Stimulated activated CD4-positive, alpha-beta T cell treated with anti-CD3 and anti-CD28 coated beads, Interleukin-15, amount 100 ng/mL, for 1 hour (primary cell): ENCODE measurements at places on chromosomes 12 and 14.

DNA sequence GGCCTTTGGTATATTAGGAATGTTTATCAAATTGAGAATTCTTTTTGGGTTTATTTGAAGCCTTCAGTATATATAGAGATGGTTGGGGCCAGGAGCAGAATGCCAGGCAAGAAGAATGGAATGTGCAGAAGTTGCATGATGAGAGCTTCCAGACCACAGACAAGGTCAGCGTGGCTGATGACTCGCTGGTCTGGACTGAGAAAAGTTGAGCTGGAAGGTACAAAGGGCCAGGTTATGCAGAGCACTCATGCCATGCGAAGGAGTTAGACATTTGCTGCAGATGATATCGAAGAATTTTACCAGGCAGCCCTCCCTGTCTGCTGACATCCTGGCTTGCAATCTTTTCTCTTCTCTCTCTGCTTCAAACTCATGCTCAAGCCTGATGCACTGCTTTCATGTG, 196.2 kb upstream of the ARHGAP5 start:
- DNase-seq, result no peak

- DNase-seq, result no peak
Measured at GRCh38 chr12:80293759-80294158, 150.3 kb upstream of the PTPRQ start.

DNA sequence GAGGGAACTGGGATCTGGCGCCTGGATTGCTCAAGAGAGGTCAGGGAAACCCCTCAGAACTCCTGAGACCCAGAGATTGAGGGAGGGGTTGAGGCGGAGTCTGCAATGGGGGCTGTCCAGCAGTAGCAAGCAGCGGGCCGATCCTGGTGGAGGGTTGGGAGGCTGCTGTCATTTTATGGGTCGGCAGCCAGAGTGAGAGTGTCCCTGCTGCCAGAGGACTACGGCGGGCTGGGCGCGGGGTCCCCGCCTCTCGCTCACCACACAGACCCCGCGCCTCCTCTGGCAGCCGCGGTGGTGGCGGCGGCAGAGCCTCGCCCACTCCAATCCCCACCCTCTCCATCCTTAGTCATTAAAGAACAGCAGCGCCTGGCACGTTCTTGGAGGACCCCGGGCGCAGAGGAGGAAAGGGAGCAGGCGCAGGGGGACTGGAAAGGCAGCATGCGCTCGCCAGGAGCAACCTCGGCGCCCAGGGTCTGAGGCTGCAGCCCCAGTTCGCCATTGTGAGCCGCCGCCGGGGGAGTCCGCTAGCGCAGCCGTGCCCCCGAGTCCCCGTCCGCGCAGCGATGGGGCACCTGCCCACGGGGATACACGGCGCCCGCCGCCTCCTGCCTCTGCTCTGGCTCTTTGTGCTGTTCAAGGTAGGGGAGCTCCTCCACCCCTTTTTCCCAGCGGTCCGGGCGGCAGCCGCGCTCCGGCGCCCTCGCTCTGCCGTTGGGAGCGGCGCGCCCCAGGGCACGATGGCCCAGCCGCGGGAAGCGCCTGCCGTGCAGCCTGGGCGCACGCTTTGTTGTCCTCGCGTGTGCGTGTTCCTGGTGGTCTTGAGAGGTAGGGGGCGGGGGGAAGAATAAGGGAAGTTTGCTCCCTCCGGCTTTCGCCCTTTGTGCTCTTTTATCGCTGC, at the start of gene PTPRO:
TSS of gene PTPRO (plus strand) at position 345 of the 898 bp plus-strand sequence.
- DNase-seq, result no peak

DNA sequence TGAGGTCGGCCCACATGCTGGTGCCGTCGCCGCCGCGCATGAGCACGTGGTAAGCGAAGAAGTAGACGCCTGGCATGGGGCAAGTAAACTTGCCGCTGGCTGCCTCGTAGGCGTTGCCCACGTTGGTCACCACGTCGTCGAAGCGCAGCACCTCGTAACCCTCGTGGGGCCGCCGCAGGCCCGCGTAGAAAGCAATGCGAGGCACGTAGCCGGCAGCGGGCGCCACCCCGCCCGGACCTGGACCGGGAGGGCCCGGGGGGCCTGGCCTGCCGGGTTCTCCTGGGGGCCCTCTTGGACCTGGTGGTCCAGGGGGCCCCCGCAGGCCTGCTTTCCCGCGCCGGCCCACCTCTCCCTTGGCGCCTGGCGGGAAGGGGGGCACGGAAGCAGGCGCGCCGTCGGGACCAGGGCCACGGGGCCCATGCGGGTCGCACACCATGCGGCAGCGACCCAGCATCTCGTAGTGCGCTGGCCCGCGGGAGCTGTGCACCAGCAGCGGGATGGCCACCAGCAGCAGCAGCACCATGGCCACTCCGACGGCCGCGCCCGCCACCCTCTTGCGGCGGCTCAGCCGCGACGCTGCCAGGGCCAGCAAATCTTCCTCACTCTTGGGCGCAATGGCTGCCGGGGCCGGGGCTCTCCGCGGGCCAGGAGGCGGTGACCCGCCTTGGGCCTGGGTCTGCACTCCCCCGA, 888 bp downstream of the C1QL4 start:
- no peak for DNase-seq

GRCh38 chr12:41140117-41140516, 48.0 kb upstream of the PDZRN4 start:
- DNase-seq, result no peak

GRCh38 chr12:53670971-53671370, 4.9 kb downstream of the ATP5MC2 start:
- DNase-seq, result no peak

- no peak for DNase-seq
Measured at GRCh38 chr12:116087962-116088361, 189.5 kb downstream of the MED13L start.

- DNase-seq, result no peak
Measured at GRCh38 chr14:90544971-90545370, 148.1 kb downstream of the CALM1 start.

GRCh38 chr12:1873531-1874510, 44.6 kb downstream of the CACNA2D4 start:
- DNase-seq, result no peak

- no peak for DNase-seq
Measured at GRCh38 chr14:101704140-101704539, 57.4 kb upstream of the PPP2R5C start.

- DNase-seq, result no peak
Measured at GRCh38 chr14:22560662-22561365, 28.2 kb downstream of the DAD1 start.

DNA sequence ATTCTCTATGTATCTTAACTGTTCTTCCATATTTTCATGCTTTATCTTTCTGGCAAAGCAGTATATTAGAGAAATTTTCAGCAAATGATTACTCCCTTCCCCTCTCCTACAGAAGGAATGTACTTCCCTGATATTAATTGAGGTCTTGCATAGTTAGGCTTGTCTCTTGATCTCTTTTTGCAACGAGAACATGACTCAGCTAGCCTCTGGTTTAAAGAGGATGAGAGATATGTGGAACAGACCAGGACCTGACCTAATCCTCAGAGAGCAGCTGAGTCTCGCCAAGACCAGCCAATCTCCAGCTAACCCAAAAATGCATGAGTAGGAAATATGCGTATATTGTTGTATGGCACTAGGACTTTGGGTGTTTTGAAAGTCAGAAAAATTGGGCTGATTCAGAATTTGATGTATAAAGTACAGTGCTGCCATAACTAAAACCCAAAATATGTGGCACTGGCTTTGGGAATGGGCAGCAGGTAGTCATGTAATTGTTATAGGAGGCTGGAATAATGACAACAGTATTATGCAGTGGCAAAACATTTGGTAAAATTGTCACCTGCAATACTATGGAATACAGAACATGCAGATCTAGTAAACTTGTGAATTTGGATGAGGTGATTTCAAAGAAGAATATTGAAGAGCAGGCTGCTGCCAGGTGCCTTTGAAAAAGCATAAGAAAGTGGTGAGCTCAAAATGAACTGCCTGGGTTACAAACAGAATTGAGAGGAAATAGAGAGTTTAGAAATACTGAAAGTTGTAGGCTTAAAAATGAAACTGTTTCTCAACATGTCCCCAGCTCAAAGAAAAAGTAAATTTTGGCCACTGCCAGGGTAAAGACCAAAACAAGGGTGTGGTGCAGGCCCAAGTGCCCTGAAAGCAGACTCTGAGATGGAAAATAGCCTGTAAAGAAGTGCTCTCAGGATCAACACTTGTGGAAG, 9.3 kb upstream of the USP15 start:
- no peak for DNase-seq

DNA sequence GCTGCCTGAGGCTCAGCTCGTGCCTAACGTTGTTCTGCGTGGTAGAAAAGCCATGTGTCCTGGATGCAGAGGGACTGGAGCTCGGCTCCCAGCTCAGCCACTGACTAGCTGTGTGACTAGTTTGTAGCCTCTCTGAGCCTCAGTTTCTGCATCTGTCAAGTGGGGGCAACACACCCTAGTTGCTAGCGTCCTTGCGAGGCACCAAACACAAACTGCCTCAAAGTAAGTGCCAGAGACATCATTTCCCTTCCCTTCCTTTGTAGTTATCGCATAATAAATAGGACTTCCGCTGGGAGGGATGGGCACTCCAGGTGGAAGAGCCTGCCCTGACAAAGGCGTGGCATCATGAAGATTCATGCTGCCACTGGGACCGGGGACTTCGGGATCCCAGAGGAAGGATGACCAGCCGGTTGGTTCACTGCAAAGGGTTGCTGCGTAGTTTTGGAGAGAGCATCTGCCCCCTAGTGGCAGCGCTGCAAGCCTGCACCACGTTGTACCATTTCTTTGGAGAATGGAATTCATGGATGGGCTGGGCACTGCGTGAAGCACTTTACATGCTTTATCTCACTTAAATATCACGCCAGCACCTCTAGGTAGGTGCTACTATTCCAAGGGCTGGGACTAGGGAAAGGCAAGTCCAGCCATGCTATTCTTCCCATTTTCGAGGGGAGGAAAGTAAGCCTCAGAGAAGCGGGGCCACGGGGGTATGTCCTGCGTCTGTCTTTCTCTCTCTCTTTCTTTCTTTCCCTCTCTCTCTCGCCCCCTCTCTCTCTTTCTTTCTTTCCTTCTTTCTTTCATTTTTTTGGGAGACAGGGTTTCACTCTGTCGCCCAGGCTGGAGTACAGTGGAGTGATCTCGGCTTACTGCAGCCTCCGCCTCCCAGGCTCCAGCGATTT, 4.6 kb downstream of the CCDC197 start:
- peak; percentile 16 for DNase-seq

DNA sequence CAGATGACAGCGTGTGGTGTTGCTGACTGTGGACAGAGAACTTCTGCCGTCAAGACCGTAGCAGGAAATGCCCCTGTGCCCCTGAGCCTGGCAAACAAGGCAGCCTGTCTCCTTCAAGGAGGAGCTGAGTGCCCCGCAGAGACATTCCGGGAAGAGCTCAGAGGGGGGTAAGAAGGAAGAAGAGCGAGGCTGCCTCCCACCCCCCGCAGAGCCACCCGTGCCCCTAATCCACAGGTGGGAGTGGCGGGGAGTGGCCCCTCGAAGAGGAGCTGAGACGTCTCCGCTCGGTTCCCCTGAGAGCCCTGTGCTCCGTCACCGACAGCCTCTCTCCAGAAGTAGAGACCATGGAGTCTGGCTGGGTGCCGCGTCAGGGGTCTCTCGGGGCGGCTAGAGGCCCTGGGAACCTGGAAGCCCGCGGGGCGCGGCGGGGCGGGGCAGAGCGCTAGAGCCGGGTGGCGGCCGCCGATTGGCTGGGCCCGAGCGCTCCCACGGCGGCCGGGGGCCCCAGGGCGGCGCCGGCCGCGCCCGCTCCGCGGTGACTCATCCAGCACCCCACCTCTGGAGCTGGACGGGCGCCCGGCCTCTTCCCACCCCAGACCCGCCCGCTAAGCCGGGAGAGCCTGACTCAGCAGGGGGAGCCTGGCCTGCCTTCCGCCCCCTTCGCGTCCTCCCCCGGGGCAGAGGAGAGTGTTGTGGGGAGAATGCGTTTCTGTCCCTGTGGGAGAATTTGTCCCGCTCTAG, 25.2 kb upstream of the KRT78 start:
- peak; percentile 25 for DNase-seq

DNA sequence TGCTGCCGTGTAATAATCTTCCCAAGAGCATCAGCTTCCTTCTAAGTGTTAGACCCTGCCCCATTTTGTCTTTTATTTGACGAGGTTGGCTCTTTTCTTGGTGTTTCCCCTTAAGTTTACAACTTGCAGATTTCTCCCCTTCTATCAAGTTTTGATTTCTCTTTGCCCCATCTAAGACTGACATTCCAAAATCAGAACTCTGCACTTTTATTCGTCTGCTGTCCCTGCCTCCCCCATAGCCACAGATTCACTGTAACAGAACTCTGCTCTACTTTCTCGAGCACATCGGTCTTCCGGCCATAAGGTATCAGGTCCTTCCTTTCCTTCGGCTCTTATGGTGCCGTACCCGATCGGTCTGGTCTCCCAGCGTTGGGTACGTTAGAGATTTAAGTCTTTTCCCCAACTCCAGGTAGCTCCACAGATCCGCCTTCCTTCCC, 563 bp downstream of the DCP1B start:
- DNase-seq, result no peak

- no peak for DNase-seq
Measured at GRCh38 chr12:28618171-28618570, 427.9 kb downstream of the CCDC91 start.

GRCh38 chr14:69683971-69684370, 72.6 kb downstream of the SUSD6 start:
- no peak for DNase-seq

- DNase-seq, result no peak
Measured at GRCh38 chr12:83630526-83630925, 943.8 kb downstream of the TMTC2 start.

- DNase-seq, result no peak
Measured at GRCh38 chr14:95026851-95027463, 130.4 kb downstream of the DICER1 start.

DNA sequence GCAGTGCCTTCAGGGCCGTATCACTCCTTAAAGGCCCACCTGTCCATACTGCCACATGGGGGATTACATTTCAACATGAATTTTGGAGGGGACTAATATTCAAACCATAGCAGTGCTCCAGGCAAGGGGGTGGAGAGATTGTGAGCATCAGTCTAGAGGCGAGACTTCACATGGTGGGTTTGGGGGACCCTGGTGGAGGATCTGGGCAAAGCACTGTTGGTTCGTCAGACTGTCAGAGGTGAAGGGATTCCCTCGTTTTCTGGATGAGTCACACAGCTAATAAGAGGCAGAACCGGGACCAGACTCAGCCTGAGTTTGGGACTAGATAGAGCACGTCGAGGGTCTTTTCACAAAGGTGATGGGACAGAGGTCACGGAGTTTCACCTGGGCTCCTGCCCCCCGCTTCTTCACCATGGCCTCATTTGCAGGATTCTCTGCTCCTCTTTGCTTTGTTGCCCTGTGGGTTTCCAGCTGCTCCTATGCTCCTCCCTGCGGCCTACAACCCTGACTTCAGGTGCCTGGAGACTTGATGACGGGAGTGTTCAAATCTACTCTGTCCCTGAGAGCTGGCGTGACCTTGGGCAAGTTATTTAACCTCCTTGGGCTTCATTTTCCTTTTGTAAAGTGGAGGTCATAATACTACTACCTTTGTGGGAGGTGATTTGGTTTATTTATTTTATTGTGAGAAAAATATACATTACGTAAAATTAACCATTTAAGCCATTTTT, 41.5 kb downstream of the TEAD4 start:
- DNase-seq, result no peak

GRCh38 chr14:79242666-79243065, 968.6 kb downstream of the DIO2 start:
- DNase-seq, result no peak

- DNase-seq, result no peak
Measured at GRCh38 chr14:104776961-104777807, 18.4 kb downstream of the AKT1 start.

- no peak for DNase-seq
Measured at GRCh38 chr12:13205809-13206559, 9.5 kb downstream of the EMP1 start.

GRCh38 chr12:63416788-63417187, 251.5 kb downstream of the DPY19L2 start:
- no peak for DNase-seq

- peak; percentile 39 for DNase-seq
Measured at GRCh38 chr12:1634590-1635191, 5.7 kb downstream of the WNT5B start.
